ENCODE measurements at places on chromosomes 2 and 18. TPM values are rescaled to one million over a fixed set of nuclear protein-coding genes. Genes with fewer than 3 reads are reported as not detected.

The FOXD4L1 gene
- polyA plus RNA-seq, result 0.47 TPM

The FER1L5 gene
- 0.02 TPM for polyA plus RNA-seq

The ANKRD23 gene
- polyA plus RNA-seq, result 10.6 TPM

The LHCGR gene
- polyA plus RNA-seq, result 2.4 TPM

The STAT4 gene
- polyA plus RNA-seq, result 5.1 TPM

Measured in adrenal gland (tissue), 19 donors.